ENCODE measurements at places on chromosomes 6 and 20.

GRCh38 chr20:63241272-63241671 lies 5.6 kb downstream of the BIRC7 start:
- no peak for DNase-seq

GRCh38 chr6:132797951-132798868 lies at the start of gene SLC18B1:
Gene SLC18B1, minus strand, starts transcription at chr6:132798637. Its CDS starts 181 bp downstream, at chr6:132798456.
- DNase-seq = peak; percentile 75

GRCh38 chr20:9359561-9360308 lies 154.7 kb upstream of the LAMP5 start:
- DNase-seq = peak; percentile 35

DNA sequence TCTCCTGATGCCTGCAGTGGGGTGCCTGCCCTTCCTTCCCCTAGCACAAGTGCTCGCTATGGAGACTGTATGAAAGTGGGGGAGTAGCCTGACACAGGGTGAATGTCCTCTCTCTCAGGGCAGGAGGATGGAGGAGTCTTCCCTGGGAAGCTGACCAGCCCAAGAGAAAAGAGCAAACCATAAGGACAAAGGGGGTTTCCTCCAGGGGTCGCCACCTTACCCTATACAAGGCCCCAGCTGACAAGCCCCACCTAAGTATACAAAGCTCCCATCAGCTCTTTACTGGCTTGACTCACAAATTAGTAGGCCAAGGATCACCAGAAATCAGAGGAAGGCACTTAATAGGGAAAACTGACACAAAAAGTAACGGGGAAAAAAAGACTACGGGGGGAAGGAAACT lies 54.1 kb downstream of the PLAGL1 start:
- DNase-seq = peak; percentile 34

DNA sequence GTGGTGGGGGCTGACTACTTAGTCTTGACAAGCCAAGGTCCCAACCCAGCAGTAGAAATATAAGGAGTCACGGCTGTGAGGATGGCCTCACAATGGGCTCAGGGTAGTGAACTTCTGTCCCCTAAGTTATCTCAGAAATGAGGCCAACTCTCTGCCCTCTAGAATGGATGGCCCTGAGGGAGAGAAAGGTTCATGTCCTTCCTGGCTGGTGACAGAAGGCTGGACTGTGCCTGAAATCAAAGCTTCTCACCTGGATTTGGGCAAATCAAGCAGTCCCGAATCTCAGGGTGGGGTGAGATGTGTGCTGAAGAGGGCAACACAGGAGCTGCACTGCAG lies 12.7 kb downstream of the RRP36 start:
- DNase-seq = no peak

GRCh38 chr6:16498237-16498636 lies 259.9 kb downstream of the GMPR start:
- DNase-seq = no peak

GRCh38 chr6:90113389-90113788 lies 183.3 kb downstream of the BACH2 start:
- no peak for DNase-seq

DNA sequence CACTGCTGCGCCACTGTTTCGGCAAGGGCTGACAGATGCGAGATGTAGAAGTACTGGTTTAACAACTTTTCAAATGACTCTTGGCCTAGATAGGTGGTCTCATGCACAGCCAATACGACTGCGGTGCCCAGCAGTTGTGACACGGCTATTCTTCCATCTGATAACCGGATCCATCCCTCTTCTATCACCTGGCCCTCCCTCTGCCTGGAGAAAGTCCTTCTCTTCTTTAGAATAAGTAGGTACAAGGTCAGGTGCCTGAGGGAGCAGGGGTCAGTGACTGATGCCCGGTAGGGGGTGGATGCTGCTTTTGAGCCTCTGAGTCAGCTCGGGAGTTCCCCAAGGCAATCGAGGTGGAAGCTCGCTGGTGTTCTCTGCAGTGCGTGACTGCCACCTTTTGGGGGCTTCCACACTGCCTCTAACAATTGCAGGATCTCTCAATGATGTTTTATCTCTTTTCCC lies 166.8 kb upstream of the GRIK2 start:
- peak; percentile 89 for DNase-seq

DNA sequence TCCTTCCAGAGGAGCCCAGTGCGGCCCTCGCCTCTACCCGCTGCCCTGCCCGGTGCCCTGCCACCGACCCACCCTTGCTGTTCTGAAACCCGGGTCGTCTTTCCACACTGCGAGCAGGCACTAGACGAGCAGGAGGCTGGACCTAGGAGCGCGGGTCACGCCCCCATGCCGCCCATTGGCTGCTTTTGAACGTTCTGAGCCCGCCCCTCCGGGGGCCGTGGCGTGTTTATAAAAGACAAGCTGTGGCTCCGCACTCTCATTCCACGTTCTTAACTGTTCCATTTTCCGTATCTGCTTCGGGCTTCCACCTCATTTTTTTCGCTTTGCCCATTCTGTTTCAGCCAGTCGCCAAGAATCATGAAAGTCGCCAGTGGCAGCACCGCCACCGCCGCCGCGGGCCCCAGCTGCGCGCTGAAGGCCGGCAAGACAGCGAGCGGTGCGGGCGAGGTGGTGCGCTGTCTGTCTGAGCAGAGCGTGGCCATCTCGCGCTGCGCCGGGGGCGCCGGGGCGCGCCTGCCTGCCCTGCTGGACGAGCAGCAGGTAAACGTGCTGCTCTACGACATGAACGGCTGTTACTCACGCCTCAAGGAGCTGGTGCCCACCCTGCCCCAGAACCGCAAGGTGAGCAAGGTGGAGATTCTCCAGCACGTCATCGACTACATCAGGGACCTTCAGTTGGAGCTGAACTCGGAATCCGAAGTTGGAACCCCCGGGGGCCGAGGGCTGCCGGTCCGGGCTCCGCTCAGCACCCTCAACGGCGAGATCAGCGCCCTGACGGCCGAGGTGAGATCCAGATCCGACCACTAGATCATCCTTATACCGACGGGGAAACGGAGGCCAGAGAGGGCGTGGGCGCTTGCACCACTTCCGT lies at the start of gene ID1:
TSS of gene ID1 (plus strand) at position 259 of the 871 bp plus-strand sequence. CDS start at position 358, 99 bp downstream.
- peak; percentile 95 for DNase-seq

GRCh38 chr6:156109713-156110112 lies 654.1 kb upstream of the NOX3 start:
- DNase-seq = no peak

- no peak for DNase-seq
Observed at GRCh38 chr20:61900011-61900944, 165.4 kb downstream of the TAF4 start.

- no peak for DNase-seq
Observed at GRCh38 chr6:30691208-30691847, 544 bp upstream of the NRM start.

DNA sequence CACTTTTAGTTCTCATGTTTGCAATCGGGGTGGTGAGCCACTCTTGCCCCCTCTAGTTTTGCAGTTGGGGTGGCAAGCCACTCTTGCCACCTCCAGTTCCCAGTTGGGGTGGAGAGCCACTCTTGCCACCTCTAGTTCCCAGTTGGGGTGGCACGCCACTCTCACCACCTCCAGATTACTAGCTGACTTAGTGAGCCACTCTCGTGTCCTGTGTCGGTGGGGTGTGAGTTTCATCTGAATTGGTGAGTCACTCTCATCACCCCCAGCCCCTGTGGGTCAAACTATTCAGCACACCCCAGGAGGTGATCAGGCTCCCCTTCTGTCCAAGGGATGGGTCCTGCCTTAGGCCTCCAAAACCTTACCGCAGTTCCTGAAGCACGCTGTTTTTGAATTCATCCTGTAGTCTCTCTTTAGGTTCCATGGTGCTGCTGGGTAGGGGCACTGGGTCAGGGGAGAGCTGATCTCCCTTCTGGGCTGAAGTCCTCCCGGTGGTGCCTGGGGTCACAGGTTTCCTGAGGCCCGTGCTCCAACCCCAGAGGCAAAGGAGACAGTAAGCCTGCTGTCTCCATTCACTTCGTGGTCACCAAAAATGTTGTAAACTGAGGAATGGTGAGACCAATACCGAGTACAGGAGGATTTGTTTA lies 224.2 kb upstream of the SYNCRIP start:
- DNase-seq = no peak

DNA sequence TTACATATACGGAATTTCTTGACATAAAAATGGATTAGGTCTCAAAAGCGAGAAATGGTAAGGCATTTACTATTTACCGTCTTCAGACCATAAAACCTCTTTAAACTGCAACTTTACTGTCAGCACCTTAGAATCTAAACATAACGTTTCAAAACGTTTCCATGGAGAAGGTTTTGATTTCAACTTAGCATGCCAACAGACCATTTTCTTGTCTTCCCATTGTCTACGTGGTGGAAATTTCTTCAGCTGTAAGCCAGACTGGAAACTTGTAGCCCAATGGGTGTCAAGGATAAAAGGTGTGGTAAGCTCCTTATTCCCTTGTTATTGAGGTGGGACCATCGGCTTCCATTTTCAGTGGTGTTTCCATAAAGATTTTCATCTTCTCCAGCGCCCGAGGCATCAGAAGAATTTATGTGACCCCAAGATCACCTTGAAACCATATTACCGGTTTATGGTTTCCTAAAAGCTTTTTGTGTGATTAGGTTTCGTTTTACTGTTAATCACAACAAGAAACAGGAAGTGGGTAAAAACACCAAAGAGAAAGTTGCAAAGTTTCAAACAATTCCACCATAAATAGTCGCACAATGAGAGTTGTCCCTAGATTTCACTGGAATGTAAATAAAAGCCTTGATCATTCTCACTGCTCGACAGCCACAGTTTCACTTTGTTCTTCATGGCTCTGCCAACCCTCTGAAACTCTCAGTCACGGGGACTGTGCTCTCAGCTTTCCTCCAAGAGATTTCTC lies 63.0 kb upstream of the CD2AP start:
- DNase-seq = no peak

GRCh38 chr6:128240024-128240428 lies 280.4 kb downstream of the PTPRK start:
- no peak for DNase-seq

DNA sequence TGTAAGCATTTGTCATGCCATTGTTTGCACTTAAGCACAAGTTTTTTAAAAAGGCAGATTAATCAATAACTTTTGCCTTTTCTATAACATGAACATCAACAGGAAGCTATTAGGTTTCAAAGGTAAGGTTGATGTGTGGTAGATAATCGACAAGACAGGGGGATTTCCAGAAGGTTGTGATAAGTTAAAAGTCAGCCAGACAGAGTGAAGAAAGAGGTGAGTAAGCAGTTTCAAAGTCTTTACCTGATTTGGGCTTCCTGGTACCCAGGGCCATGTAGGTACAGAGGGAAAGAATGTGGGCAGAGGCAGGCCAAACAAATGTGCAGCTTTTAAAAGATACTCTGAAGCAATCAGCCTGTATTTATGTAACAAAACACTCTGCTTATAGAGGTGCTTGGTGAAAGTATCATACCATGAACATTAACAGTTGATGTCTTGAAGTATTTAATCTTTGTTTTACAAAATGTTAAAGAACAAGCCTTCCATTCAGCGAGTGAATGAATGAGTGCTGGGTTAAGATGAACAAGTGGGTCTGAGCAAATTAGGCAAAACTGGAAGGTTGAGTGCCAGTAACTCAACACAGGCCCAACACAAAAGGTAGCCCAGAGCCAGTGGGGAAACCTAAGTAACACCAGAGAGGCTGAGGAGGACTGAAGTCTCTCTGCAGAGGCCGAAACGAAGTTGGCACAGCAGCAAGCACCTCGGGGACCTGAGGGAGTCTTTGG lies 60.2 kb downstream of the LRRC1 start:
- no peak for DNase-seq

DNA sequence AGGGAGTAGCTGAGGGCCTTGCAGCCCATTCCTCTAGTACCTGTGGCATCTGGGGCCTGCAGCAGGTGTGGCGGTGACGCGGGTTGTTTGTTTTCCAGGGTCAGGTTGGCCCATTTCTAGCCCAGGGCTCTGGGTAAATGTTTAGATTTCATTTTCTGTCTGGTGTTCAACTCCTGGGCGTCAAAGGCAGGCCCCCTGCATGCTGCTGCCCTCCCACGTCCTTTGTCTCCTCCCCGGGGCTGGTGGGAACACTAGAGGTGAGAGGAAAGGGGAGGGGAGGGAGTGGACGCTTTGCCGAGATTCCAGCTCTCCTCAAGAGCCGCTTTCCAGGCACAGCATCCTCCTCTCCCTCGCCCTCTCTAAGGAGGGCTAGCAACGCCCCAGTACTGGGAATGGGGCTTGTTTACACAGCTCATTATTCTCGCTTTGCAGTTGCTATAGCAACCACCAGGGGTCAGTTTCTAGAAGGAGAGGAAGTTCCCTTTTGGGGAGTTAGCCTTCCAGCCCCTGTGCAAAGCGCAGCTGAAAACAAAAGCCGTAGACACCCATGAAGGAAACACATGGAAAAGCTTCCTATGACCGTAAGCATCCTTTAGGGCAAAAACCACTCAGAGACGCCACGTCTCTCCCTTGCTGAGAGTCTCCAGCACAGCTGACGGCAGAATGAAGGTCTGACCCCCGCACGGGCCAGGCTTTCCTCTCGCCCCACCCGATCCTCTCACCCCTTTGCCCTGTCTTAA lies 170.6 kb downstream of the LY86 start:
- DNase-seq = peak; percentile 80

GRCh38 chr20:60299951-60300350 lies 341.7 kb downstream of the CDH26 start:
- DNase-seq = no peak

GRCh38 chr20:24916412-24916811 lies 32.7 kb upstream of the CST7 start:
- no peak for DNase-seq

GRCh38 chr20:19506021-19506420 lies 252.0 kb upstream of the RIN2 start:
- DNase-seq = no peak

DNA sequence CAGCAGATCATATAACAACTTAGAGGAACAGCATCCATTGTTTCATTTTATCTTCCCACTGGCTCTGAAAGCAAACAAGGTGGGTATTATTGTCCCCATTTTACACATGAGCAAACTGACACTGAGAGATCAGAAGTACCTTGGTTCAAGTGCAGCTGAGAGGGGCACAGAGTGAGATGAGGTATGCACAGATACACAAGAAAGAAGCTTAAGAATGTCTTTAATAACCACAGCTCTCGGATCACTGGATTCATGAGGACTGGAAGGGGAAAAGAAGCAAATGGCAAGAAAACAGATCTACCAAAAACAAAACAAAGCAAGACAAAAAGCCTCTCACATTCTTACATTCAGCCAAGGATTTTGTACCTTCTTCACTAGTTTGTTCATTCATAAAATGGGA lies 10.6 kb downstream of the SLC2A10 start:
- DNase-seq = no peak

DNA sequence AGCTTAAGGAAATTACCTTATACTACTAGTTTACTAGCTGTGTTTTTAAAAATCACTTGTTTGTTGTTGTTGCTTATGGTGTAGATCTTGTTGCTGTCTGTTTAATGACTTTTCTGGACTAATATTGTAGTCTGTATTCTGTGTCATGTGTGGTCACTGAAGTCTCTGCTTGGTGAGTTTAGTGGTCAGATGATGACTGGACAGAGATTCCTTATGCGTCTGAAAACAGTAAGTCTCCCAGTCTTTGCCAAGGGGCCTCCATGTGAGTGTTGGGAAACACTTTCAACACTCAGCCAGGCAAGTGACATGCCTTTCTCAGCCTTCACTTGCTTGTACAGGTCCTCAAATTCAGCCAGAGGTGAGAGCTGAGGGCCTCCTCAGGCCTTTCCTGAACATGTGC lies 256.9 kb upstream of the RNF24 start:
- DNase-seq = no peak

- no peak for DNase-seq
Observed at GRCh38 chr6:111792914-111793700, 80.1 kb downstream of the FYN start.

Measured in WTC11 (cell line).